ENCODE measurements at places on chromosomes 6 and 20.

GRCh38 chr6:45900808-45901752 lies 114.6 kb downstream of the CLIC5 start:
- DNase-seq = no peak

GRCh38 chr6:72894091-72894490 lies 272.2 kb downstream of the KCNQ5 start:
- no peak for DNase-seq

GRCh38 chr6:157651731-157652490 lies 171.1 kb upstream of the SNX9 start:
- no peak for DNase-seq

DNA sequence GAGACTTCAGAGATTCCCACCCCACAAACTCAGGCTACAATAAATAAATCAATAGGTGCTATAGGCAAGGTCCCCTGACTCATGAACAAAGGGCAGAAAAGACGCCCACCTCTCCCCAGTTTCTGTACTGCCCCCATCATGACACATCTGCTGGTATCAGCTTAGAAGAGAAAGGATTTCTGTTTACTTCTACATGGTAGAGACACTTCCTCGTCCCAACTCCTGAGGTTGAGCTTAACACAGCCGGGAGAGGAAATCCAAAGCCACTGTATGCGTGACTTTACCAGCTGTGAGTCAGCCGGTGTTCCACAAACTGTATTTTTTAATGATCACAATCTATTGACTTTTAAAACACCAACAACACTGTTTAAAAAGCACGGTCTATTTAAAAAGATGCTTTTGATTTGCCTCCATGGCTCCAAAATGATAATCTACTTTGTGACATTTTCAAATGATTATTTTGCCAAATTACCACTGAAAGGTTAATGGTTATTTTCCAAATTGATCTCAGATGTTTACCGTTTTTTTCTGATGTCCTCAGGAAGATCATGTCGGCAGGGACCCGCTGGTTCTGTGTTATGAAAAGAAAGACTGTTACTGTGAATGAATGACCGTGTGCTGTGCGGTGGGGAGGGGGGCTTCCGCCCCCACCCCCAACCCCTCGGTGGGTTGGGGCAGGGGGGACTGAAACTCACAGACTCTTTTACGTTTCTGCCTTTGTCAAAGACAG lies 72.5 kb downstream of the ATP9A start:
- no peak for DNase-seq

- DNase-seq = no peak
Observed at GRCh38 chr20:24981282-24981681, 11.3 kb downstream of the APMAP start.

- DNase-seq = no peak
Observed at GRCh38 chr20:23180451-23180921, 94.4 kb upstream of the CD93 start.

- no peak for DNase-seq
Observed at GRCh38 chr6:165090242-165090641, 219.2 kb downstream of the C6orf118 start.

GRCh38 chr6:29941016-29941415 lies 1.3 kb upstream of the HLA-A start:
- DNase-seq = no peak

- DNase-seq = no peak
Observed at GRCh38 chr20:47232518-47232917, 124.0 kb downstream of the ZMYND8 start.

DNA sequence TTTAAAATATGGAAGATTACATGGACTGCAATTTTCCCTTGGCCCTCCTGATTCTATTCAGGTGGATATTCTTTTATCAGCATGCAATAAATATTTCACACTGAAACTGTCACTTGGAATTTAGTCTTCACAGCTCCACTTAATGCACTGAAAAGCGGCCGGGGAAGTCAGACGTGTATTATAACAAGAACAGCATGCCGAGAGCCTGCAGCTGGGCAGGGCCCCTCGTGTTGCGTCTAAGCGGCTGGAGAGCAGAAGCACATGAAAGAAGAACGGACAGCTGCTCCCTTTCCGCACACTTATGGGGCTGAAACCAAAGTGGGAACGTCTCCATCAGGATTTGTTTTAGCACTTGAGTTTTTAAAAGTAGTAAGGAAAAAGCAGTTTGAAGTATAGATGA lies 57.2 kb downstream of the LYRM4 start:
- DNase-seq = no peak

DNA sequence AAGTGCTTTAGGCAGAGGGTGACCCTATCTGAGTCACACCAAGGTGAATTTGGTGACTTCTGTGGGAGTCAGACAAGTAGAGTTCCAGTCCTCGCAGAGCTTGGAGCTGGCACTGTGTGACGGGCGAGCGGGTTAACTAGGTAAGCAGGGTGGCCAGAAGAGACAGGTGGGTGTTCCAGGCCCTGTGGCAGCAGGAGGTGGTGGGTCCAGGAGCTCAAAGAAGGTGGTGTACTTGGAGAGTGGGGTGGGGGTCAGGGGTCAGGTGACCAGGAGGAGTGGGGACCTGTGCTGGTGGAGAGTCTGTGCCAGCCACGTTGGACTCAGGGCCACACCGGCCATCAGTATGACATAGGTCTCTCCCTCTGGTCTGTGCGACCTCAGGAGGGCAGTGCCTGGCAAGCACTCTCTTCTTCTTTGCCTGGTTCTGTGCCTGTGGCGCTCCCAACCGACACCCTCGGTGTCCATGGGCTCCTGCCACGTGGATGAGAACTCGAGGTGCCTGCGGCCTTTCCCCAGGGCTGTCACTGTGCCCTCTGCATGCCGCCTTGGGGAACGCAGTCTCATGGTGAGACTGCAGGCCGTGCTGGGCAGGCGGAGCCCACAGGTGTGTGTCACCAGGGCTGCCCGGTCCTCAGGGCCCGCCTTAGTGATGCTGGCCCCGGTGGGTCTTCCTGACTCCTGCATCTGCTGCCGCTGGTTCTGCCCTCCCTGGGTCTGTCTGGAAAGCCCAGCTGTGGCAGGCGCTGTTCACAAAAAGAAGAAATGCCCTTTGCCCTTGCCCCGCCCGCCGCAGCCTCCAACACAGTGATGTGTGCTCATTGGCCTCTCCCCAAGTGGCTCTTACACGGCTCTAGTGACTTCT lies 1.6 kb downstream of the MRGBP start:
- no peak for DNase-seq

DNA sequence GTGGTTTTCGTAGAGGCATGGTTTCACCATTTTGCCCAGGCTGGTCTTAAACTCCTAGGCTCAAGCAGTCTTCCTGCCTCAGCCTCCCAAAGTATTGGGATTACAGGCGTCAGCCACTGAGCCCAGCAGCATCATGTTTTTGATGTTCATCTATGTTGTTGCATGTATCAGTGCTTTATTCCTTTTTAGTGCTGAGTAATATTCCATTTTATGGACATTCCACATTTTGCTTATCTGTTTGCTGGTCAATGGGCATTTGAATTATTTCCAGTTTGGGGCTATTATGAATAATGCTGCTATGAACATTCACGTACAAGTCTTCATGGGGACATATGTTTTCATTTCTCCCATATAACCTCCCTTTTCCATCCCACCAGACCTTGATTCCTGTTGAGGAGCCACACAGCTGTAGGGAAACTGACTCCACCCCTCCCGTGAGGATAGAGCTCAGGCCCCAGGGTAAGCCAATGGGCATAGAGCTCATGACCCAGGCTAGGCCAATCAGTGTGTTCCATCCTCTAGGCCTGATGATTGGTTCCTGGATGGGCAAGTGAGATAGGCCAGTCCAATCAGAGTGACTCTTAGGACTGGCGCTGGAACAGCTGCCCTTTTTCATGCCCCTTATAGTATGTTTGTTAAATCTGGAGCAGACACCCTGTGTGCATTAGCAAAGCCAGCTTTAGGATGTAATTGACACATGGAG lies 49.5 kb downstream of the DLGAP4 start:
- no peak for DNase-seq

DNA sequence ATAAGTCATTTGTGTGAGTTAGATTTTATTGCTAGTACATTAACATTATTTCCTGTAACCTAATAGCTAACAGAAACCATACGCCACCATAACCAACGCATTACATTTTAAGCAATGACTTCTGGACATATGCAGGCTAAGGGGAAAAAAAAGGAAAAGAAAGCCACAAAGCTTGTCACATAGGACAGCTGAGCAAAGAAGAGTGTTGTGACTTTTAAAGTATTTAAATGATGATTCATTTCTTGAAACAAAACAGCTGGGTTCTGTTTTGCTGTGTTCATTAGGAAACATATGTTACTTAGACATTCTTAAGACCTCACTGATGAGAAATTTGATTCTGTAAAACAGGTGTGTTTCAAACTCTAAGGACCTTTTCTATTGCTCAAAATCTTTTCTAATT lies 171.4 kb downstream of the COL9A1 start:
- DNase-seq = no peak

- DNase-seq = no peak
Observed at GRCh38 chr6:157629220-157629619, 193.8 kb upstream of the SNX9 start.

- DNase-seq = no peak
Observed at GRCh38 chr20:40322941-40323340, 366.1 kb downstream of the MAFB start.

- DNase-seq = no peak
Observed at GRCh38 chr6:129134535-129134934, 251.6 kb downstream of the LAMA2 start.

GRCh38 chr6:136383268-136383937 lies 93.8 kb upstream of the BCLAF1 start:
- no peak for DNase-seq

GRCh38 chr6:41467061-41467460 lies 79.1 kb upstream of the FOXP4 start:
- DNase-seq = no peak

GRCh38 chr20:17172836-17173516 lies 53.9 kb upstream of the PCSK2 start:
- DNase-seq = no peak

- DNase-seq = no peak
Observed at GRCh38 chr6:163745536-163746400, 331.2 kb downstream of the QKI start.

DNA sequence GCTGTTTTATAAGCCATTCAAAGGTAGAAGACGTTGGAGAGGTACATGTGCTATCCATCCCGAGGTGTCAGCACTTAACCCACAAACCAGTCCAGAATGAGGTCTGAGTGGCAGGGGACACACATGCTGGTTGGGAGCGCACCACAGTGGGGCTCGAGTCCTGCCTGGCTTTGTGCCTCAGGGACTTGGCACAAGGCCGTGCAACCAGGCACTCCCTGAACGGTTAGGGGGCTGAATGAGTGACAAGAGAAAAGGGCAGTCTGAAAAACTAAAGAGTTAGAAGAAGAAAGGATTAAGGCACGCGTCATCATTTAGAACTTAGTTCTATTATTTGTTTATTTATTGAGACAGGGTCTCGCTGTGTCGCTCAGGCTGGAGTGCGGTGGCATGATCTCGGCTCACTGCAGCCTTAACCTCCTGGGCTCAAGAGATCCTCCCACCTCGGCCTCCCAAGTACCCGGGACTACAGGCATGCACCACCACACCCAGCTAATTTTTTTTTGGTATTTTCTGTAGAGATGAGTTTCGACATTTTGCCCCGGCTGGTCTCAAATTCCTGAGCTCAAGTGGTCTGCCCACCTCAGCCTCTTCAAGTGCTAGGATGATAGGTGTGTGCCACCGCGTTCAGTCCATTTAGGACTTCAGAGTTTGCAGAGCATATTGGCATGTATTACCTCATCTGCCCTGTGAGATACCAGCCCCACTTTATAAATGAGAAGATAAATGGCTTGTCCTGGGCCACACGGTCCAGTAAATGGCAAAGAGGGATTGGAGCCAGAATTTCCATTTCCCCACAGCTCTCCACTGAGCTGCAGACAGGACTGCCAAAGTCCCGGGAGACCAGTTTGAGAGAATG lies 47.4 kb upstream of the IRF4 start:
- DNase-seq = no peak

DNA sequence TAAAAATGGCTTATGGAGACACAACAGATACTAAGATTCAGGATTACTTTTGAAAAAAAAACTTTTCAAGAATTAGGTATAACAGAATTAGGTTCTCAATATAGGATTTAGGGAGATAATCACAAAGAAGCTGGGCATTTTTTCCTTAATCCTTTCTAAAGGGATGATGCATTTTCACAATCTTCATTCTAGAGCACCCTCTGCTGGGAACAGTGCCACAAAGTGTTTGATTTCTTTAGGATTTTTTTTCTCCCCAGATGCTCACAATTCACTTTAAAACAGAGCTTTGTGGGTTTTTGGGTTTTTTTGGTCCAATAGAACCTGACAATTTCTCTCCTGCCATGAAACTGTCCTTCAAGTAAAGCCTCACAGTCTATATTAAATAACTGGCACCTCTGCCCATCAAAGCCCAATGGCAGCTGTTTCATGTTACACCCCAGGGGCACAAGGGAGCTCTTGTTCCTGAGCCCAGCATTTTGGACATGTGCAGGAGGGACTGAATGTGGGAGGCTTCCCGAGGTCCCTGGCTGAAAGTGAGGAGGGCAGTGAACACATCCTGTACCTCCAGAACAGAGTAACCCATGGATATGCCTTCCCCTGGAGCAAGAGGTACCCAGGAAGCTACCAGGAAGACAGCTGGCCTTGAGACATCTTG lies 39.7 kb downstream of the PREP start:
- DNase-seq = no peak

DNA sequence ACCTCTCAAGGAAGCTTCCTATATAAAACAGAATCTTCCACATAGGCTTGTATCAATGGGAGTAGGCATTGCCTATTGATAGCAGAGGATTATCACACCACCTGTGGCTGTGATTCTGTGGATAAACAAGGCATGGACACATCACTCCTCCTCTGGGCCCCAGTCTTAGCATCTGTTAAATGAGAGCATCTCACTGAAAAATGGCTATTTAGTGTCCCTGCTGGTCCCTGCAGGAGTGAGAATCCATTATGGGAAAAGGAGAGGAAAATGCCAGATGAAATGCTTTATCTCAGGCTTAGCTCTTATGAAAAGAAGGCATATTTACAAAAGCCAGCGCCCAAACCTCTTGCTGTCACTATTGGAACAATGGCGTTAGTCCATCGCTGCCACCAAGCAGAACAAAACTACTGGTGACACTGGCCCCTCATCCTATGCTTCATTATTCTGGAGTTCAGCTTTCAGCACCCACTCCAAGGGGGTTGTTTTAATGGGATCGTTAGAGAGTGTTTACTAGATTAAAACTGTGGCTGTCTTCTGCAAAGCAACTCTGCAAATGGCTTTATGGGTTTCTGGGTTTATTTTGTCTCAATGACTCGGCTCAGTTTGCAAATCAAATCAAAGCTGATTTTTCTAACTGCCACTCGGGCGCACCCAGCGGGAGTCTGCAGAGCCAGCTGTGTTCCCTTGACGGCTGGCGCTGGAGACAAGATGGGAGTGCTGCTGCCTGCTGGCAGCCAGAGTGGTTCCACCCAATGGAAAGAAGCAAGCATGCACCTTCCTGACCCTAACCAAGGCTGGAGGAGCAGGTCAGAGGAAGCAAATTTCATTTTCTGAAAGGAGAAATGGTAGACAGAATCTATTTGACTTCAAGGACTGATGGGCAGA lies 658.8 kb upstream of the CHD6 start:
- DNase-seq = no peak

DNA sequence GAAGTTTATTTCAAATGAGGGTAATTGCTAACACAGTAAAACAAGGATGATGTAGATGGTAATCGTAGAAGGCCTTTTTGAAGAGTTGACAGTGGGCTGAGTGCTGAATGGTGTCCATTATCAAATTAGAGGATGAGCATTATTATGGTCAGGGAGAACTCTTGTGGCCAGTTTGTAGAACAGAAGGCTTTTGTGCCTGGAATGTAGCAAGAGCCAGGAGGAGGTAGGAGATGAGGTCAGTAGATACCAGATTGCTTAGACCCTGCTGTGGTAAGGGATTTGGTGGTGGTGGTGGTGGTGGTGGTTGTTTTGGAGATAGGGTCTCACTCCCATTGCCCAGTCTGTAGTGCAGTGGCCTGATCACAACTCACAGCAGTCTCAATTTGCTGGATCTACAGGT lies 6.2 kb downstream of the CSE1L start:
- DNase-seq = no peak
